ENCODE measurements at places on chromosomes 13 and 19.

- DNase-seq: no peak
Observed at GRCh38 chr13:37695200-37695599, 96.6 kb upstream of the POSTN start.

DNA sequence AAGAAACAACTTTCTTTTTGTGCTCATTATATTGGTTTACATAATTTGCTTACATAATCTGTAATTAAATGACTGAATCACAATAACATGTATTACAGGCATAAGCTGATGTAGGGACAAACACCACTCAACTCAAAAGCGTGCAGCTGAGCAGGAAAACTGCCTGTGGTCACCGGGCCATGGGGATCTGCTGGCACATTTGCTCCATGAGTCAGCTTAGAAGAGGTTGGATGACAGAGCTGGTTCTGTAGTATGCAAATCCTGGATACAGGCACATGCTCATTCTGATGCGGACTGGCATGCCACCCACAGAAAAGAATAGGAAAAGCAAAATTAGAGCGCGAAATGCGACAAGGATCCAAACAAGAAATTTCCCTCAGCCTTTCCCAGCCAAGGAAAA is 128.6 kb downstream of the USP12 start:
- no peak for DNase-seq

DNA sequence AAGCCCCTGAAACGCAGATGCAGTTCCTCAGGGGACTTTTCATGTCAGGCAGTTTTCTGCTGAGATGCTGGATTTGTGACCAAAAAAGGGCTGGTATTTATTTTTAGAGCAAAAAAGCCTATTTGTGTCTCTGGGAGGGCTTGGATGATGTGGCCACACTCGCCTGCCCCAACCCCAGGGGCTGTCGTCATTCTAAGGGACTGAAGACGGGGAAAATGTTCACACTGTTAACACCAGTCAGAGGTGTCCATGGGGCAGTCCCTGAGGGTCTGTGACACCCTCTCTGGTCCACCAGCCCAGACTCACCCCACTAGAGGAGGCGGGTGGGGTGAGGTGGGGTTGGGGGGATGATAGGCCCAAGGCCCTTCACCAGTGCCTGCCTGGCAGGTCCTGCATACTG is 15.9 kb upstream of the EPHX3 start:
- DNase-seq: no peak

DNA sequence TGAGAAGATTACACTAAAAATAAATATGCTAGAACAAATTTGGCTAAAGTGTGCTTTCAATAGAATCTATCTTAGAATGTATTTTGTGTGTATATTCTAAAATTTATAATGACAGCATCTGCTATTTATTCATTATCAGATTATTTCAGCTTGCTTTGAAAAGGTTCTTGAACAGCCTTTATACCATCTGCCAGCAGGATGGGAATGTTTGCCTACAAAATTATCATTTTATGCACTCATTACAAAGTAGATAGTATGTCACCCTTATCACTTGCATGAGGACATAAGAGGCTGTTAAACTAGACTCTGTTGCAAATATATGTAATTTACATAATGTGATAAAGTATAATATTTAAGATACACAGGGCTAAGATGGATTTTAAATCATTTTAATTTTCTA is 1286.9 kb upstream of the PCDH20 start:
- DNase-seq: no peak

DNA sequence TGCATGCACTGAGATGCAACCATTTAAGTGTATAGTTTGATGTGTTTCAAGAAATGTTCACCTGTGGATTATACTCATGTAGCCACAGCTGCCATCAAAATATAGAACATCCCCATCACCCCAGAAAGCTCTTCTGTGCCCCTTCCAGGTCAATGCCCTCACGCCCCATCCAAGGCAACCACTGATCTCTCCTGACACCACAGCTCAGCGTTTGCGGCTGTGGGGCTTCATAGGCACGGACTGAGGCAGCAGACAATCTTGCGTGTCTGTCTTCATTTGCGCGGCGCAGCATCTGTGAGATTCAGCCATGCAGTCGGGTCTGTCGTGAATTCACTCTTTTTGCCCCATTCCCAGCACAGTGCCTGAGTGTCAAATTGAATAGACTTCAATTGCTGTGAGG is 153.8 kb upstream of the UQCRFS1 start:
- no peak for DNase-seq

- DNase-seq: no peak
Observed at GRCh38 chr19:14377883-14378328, 3.3 kb upstream of the ADGRE5 start.

GRCh38 chr19:13154241-13154778 is 4.1 kb downstream of the IER2 start:
- peak; percentile 74 for DNase-seq

GRCh38 chr13:113879017-113879416 is 15.1 kb upstream of the GAS6 start:
- DNase-seq: no peak

DNA sequence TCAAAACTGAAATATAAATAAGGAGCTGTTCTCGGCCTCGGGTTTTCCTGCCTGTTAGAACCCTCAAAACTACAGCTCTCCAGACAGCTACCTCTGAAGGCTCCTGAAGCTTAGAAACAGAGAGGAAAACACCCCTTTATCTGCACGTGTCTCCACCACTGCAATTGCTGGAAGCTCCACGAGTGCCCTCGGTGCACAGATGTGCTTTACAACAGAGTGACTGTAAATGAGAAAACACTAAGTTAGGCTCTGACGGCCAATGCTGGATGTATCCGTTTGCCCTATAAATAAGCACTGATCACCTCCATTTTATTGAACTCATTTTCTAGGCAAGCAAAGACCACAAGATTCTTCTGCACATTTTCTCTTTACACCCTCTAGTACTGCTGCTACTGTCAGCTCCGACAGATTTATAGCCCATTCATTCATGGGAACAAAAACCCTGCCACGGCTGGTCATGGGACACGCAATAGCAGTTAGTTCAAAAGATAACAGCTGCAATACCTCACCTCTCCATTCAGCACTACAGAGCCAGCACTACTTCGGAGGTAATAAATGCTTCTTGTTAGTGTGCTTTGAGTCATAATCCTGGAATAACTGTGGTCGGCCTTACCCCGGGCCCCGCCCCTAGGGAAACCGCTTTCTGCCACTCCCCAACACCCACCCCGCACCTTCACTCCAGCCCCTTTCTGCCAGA is 241.1 kb upstream of the ZNF507 start:
- no peak for DNase-seq

GRCh38 chr19:35357867-35358573 is at the start of gene FFAR3:
FFAR3 (plus strand) TSS chr19:35358460; CDS start chr19:35358891, 431 bp downstream.
- DNase-seq: no peak

DNA sequence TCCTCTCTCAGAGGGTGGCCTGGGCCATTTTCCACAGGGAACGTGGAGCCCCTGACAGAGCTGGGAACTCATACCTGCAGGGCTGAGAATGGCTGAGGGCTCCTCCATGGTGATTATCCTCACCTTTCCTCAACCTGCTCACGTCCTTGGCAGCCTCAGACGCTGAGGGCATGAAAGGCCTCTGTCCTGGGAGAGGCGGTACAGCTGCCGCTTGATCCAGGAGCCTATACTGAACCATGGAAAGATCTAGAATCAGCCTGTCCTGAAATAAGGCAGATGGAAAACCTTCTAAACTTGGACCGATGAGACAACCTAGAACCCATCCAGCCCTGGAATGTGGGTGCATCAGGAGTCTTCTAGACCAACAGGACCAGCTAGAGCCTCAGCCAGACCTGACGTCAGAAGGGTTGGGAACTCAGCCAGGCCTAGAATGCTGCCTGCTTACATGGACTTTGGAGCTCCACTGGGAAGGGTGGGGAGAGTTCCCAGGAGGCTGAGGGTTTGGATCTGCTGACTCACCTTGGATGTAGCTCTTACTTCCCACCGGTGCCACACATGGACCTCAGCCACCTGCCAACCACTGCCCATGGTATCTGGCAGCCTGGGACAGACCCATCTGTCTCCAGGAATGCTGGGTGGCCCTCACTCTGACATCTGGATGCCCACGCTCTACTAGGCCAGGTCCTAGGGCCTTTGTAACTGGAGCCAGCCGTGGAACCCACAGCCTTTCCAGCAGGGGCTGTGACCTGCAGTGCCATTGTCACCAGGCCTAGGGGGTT is 7.5 kb downstream of the KCTD15 start:
- no peak for DNase-seq

Measured in stimulated activated CD4-positive, alpha-beta T cell treated with anti-CD3 and anti-CD28 coated beads, Interleukin-4, amount 100 ng/mL, for 48 hours (primary cell).